Myometrial cell (primary cell): ENCODE measurements at places on chromosomes 1 and 21. TPM values are rescaled to one million over a fixed set of nuclear protein-coding genes. Genes with fewer than 3 reads are reported as not detected.

Gene MSH4
- total RNA-seq = not detected in 2 replicates

Gene DNAJC8
- total RNA-seq = 64.9 and 71.4 TPM in 2 replicates

Gene TNNT2
- total RNA-seq = not detected in 2 replicates

Gene RAB7B
- total RNA-seq = 6.2 and 6.3 TPM in 2 replicates

Gene CELSR2
- total RNA-seq = 0.29 and 0.35 TPM in 2 replicates

Gene S100A14
- total RNA-seq = not detected in 2 replicates

Gene CBR3
- 17.7 and 17.9 TPM in 2 replicates for total RNA-seq
